ENCODE measurements at places on chromosomes 1 and 21. TPM values are rescaled to one million over a fixed set of nuclear protein-coding genes. Genes with fewer than 3 reads are reported as not detected.
A peak's percentile ranks its signal among the peaks of the same experiment; 100 is the strongest.

GRCh38 chr1:24252185-24252780, 65.2 kb upstream of the IFNLR1 start:
- DNase-seq = no peak

GRCh38 chr1:240295811-240296210, 204.1 kb downstream of the FMN2 start:
- no peak for DNase-seq

GRCh38 chr21:39088031-39088370, 95.2 kb downstream of the PSMG1 start:
- no peak for DNase-seq

DNA sequence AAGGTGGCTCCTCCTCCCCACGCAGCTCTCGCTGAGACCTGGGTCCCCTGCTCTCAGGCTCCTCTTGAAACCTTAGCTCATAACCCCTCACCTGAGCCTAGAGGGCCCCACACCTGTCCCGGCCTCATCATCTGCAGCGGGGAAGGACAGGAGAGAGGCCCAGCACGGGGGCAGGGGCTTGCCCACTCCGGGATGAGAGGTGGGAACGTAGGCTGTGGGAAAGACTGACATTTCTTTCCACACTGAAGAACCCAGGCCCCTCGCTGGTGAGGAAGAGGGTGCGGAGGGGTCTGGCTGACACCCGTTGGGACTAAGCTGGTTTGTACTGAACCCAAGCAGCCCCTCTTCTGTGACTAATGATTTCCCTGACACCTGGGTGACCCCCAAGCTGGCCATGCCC, 14.0 kb upstream of the NES start:
- no peak for DNase-seq

GRCh38 chr1:164772635-164773034, 213.7 kb downstream of the PBX1 start:
- peak; percentile 88 for DNase-seq

- DNase-seq = no peak
Observed at GRCh38 chr1:162632698-162633080, 425 bp downstream of the DDR2 start.

DNA sequence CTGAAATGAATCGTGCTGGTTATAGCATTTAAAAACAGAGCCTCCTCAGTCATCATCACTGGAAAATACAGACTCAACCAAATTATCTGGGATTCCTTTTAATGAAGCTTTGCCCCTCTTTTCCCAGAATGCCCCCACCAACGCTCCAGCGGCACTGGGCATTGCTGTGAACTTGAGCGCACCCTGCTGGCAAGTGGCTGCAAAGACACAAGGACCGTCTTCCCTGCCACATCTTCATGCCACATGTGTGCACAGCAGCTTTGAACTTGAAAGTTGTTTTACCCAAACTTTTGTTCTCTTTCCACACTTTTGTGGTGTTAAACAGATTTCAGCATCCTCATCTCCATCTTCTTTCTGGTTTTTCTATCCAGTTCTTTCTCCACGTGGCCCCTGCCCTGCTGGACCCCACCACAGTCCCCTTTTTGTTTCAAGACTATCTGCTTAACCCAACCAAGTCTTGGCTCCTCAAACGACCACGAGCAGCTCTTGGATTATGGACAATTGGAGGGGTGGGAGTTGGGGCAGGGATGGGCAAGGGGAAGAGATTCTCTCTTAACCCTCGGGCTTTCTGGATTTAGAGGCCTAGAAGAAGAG, 12.8 kb upstream of the LMX1A start:
- no peak for DNase-seq

DNA sequence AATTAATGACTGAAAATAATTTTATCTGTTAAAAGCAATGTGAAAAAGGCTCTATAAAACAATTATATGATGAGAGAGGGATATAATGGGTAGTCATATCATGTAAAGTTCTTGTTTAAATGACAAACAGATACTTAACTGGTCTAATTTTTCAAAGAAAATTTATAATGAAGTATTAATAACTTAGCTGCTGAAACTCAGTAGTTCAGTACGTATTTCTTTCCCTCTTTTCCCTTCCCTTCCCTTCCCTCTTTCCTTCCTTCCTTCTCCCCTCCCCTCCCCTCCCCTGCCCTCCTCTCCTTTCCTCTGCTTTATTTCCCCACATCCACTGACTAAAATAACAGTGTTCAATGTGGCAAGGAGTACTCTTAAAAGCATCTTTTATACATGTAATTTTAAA, 123.1 kb upstream of the PTGFR start:
- no peak for DNase-seq

- DNase-seq = no peak
Observed at GRCh38 chr21:26079366-26079765, 91.2 kb downstream of the APP start.

DNA sequence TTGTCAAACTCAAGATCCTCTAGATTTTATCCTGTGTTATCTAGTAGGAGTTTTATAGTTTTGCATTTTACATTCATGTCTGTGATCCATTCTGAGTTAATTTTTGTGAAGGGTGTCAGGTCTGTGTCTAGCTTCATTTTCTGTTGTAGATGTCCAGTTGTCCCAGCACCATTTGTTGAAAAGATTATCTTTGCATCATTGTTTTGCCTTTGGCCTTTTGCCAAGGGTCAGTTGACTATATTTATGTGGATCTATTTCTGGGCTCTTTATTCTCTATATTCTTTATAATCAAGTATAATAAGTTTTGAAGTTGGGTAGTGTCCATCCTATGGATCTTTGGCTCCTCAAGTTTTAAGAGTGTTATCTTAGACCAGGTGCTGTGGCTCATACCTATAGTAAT, 21.9 kb downstream of the TRAF5 start:
- DNase-seq = no peak

DNA sequence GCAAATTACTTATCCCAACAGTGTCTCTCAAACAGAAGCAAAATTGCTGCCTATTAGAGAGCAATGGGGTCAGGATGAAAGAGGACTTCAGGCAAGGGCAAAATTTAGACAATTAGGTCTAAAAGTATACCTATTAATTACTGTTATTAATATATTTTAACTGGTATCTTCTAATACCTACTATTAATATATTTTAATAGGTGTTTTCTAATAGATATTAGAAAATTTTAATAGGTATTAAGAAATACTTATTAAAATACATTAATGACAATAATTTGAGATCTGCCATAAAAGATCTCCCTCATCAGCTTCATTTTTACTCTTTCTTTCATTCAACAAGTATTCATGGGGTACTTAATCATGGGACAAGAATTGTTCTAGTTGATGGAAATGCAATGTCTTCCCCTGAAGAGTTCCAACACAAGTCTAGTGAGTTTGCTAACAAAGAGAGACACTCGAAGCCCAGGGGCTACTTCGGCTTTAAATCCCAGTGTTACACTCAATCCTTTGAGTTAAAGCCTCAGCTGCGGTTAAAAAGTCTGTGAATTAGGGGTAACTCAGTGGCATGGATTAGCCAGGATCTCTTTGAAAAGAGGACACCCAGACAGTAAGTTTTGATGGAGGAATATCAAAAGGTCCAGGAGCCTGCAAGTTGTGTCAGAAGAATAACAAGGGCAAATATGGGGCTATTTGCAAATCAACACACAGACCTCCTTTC, 44.1 kb downstream of the STYXL2 start:
- DNase-seq = no peak

- DNase-seq = no peak
Observed at GRCh38 chr1:30277911-30278310, 445.5 kb downstream of the MATN1 start.

DNA sequence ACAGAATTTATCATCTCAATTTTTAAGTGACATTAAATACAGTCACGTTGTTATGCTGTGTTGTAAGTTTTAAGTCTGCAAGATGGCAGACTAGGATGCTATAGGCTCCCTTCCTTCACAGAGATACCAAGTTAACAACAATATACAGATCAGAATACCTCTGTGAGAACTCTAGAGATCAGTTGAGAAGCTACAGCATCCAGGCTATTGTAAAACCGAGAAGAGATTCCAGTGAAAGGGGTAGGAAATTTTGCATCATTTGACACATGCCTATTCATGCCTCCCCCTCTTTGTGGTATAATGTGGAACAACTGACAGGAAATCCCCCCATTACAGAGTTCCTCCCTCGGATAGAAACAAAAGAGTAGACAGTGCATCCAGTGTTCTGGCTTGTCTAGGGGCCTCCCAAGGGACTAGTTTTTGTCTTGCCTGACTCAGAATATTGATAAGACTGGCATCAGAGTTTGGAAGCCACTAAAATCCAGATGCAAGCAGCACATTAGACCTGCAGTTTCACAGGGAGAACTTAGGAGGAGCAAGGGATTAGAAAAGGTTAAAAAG, 80.6 kb downstream of the LBR start:
- no peak for DNase-seq

- DNase-seq = no peak
Observed at GRCh38 chr1:7300893-7301663, 470.0 kb upstream of the VAMP3 start.

GRCh38 chr21:33892853-33893252, 22.8 kb downstream of the ATP5PO start:
- DNase-seq = no peak

- no peak for DNase-seq
Observed at GRCh38 chr1:178341261-178341956, 155.4 kb downstream of the CLEC20A start.

DNA sequence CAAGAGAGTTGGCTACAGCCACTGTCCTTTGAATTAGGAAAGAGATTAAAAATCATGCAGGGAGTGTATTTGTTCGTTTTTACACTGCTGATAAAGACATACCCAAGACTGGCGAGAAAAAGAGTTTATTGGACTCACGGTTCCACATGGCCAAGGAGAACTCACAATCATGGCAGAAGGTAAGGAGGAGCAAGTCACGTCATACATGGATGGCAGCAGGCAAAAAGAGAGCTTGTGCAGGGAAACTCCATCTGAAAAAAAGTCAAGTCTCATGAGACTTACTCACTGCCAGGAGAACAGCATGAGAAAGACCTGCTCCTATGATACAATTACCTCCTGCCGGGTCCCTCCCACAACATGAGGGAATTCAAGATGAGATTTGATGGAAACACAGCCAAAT, 1595.2 kb downstream of the KCNT2 start:
- no peak for DNase-seq

- DNase-seq = no peak
Observed at GRCh38 chr1:195999022-195999421, 609.2 kb downstream of the KCNT2 start.

DNA sequence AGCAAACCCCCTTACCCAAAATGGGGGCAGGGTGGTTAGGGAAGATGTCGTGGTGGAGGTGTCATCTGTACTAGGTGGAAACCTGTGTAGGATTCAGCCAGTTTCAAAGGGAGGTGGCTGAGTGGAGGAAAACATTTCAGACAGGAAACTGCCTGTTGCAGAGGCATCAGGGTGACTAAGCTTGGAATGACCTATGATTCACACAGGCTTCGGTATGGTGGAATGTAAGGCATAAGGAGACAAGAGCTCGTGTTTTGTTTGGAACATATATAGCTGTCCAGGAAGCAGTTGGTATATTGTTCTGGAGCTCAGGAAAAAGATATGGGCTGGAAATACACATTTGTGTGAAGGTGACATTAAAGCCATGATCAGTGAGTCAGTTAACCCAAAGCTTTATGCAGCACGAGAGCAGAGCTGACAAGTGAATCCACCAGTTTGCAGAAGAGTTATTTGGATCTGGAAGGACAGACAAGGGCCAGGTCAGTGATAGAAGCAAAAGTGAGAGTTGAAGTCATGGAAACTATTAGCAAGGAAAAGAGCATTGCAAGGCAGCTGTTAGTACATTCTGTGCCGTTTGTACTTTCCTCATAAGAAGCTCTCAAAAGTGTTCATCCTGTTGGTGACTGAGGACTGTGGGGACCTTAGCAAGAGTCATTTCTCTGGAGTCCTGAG, 12.2 kb downstream of the UTP25 start:
- no peak for DNase-seq

- DNase-seq = no peak
Observed at GRCh38 chr1:8632102-8632501, 185.3 kb downstream of the RERE start.

- no peak for DNase-seq
Observed at GRCh38 chr1:171290621-171291020, 23.4 kb upstream of the FMO4 start.

GRCh38 chr1:214548988-214549387, 2.4 kb downstream of the PTPN14 start:
- peak; percentile 72 for DNase-seq

DNA sequence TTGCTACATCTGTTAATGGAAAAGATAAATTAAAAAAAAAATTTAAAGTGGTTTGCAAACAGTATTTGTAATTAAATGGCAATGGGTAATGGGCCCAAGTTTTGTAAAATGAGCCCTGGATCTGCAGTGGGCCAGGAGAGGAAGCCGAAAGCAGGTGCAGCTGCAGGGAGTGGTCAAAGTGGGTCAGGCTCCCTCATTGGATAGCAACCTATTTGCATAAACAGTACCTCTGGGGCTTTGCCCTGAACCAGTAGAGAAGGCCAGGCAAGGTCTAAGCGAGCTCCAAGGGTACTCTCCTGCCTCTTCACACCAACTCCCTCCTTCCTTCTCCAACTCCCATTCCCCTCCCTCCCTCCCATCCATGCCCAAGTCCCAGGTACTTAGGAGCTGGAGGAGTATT, 138.9 kb downstream of the HMGB4 start:
- no peak for DNase-seq

DNA sequence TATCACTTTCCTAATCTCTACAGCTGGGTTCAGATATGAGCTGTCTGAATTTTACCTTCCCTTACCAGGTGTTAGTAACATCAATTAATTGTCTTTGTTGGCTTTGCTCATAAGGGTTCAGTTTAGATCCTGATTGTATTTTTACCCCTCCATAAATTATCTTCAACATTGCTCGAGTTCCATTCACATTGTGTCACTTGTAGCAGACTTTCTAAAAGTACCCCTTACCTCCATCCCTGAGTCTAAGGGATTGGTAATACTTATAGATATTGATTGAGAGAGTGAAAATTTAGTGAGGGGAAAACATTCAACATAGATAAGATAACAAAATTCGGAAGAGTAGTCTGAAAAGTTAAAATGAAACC, 7.3 kb downstream of the RASAL2 start:
- no peak for DNase-seq

GRCh38 chr1:84757301-84757700, 67.0 kb upstream of the SSX2IP start:
- DNase-seq = no peak

- no peak for DNase-seq
Observed at GRCh38 chr1:26627954-26628353, 67.9 kb upstream of the ARID1A start.

- no peak for DNase-seq
Observed at GRCh38 chr1:247713753-247714152, 2.7 kb downstream of the OR6F1 start.

- DNase-seq = no peak
Observed at GRCh38 chr1:176165573-176165972, 41.5 kb downstream of the COP1 start.

The BCL2L15 gene
- 85.8 TPM for polyA plus RNA-seq

The SLAMF1 gene
- 6.1 TPM for polyA plus RNA-seq

The FCRL4 gene
- polyA plus RNA-seq = not detected

The TIMM17A gene
- 71.4 TPM for polyA plus RNA-seq

The MFAP2 gene
- not detected for polyA plus RNA-seq

The PTPRF gene
- 18.6 TPM for polyA plus RNA-seq

The DTL gene
- 1.2 TPM for polyA plus RNA-seq

The OR2T33 gene
- not detected for polyA plus RNA-seq

The CFHR5 gene
- polyA plus RNA-seq = not detected
